ENCODE measurements at places on chromosomes 1 and 21.

DNA sequence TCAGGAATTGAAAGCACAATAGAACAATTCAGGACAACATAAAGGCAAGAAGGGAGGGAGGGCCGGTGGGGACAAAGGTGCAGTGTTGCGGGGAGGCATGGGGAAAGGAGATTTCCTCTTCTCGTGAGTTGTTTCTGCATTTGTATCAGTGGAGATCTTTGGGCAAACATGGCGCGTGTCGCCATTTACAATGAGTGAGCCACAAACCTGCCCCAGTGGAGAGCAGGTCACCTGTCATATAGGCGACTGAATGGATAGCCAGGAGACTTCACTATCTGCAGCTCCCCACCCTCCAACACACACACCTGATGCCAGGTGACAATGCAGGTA lies 87.7 kb upstream of the SLC45A1 start:
- no peak for DNase-seq

DNA sequence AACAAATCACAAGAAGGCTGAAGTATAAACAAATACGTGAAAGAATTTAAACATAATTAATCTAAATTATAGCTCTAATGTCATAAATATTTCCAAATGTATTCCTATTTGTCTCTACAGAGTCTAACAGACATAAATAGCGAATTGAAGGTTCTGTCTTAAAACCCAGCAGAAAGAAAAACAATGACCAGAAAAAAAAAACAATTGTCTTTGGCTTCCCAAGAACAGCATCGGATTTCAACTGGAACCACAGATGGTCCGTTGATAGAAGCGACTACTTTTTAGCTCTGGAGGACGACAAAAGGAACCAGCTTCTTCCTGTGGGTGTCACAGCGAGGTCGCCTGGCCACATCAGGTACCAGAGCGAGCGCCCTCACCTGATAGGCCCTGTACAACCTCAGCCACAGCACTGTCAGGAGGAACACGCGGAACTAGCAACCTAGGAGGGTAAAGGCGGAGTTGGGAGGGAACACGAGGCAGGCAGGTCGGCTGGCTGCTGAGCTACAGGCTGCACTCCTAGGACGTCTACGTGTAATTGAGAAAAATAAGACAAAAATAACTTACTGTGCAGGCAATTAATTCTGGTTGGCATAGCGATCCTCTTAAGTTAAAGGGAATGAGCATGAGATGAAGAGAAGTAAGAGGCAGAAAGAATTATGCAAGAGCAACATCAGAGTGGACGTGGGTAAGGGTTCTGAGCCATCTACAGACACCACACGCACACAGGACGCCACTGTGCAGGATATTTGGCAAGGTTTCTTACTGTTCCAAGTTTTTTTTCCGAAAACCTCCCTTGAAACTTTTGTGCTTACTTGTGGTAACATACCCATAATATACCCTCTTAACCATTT lies 16.7 kb upstream of the PRDM15 start:
- DNase-seq = peak; percentile 25

DNA sequence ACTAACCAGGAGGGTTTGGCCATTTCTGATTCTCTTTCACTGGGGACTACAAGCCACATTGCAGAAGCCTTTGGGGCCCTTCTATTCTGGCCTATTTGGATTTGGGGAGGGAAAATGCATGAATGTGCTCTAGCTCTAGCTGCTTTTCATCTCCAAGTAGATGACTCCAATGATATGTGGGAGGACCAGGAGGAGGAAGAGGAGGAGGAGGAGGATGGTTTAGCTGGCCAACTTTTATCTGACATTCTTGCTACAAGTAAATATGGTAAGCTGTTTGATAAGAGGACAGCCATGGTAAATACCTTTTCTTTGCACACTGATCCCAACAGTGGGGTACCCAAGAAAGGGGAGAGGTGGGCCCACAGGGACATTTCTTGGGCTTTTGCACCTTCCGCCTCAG lies 14.0 kb upstream of the SHISA4 start:
- DNase-seq = no peak

DNA sequence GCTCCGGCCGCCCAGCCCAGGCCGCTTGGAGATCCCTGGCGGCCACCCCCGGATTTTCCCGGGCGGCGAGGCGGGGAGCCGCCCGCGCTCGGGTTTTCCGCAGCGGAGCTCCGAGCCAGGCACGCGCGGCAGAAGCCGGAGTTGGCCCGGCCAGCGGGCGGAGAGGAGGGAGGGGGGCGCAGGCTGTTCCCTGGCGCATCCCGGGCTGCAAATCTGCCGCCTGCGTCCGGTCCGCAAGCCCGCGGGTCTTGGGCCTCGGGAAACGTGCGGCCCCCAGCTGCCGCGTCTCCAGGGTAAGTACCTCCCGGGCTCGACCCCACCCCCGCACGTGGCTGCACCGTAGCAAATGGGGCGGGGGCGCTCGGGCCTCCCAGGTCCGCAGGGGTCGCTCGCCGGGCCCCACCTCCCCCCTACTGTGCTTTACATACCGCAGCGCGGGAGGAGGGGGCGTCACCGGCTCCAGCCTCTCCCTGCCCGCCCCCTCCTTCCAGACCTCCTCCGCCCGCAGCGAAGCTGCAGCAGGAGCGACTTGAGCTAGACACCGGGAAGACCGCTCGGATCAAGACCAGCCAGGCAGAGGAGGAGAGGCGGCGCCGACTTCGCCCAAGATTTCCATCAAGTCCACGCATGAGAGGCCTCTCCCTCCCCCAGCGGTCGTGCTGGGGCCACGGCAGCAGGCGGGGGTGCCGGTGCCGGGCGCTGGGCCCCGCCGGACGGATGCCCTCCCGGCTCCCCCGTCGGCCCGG lies 1.6 kb downstream of the TMEM200B start:
- no peak for DNase-seq

DNA sequence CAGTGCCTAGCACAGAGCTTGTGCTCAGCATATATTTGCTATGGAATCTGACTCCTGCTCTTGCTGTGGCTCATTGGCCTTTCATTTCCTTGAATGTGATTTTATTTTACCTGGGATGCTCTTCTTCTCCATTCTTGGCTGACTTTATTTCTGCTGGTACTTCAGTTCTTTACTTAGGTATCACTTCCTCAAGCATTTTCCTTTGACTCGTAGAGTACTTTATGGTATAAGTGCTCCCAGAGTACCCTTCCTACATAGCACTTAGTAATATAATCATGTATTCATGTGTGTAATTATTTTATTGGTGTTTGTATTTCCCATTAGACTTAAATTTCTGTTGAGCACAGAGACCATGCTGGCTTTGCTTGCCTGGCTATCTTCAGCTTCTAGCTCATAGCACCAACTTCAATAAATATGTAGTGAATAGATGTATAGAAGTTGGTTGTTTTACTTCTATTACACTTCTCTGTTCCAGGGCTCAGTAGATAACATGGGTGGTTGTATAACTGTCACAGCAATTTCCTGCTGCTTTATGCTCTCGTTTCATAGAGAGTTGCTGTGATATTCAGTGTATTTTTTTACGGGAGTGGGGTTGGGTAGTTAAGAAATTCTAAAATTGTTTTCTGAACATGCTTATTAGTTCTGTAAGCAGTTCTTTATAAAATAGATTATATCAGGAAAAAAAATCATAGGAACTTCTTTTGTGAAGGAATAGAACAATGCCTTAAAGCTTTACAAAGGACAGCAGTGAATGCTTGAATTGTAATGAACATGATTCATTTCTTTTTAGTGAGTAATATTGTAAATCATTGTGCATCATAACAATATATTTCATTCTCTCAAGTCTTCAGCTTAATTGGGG lies 112.2 kb downstream of the NEK7 start:
- DNase-seq = no peak

GRCh38 chr1:53893999-53894636 lies at the start of gene DIO1:
Gene DIO1 (plus strand): TSS chr1:53894187. CDS start chr1:53894211, 24 bp downstream.
- DNase-seq = no peak

DNA sequence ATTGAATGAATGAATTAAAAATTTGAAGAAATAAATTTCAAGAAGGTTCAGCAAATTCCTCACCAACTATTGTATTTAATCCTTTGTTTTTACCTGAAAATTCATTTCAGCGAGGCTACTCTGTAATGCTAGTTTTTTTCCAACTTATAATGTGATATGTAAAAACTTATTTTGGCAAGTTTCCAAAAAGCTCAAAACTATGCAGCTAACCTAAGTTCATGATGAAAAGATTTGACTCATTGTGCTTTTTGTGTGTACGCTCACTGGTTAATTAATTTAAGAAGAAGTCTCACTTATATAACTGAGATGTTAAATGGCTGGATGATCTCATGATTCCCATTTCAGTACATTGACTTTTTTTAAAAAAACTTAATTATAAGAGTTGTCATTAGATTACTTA lies 196.0 kb upstream of the SAMSN1 start:
- DNase-seq = no peak

DNA sequence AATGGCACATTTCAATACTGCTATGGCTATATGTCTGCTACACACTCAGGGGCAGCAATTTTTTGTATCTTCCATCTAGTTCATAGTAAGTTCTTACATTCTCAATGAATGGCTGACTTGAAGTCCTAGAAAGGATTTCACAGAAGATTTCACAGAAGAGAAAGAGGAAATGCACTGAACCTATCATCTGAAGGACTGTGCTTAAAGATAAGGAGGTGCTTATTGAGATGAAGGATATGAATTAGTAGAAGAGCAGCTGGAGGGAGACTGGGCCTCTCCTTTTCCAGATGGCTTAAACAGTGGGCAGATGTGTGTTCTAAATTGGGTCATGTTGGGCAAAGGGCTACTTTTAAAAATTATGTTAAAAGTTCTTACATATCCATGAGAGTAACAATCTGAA lies 14.6 kb downstream of the ADAR start:
- no peak for DNase-seq

GRCh38 chr1:89900323-89900722 lies 79.5 kb downstream of the LRRC8D start:
- DNase-seq = no peak

GRCh38 chr21:42635848-42636519 lies 17.4 kb upstream of the PDE9A start:
- DNase-seq = no peak

GRCh38 chr1:38166461-38166860 lies 119.9 kb upstream of the POU3F1 start:
- DNase-seq = no peak

DNA sequence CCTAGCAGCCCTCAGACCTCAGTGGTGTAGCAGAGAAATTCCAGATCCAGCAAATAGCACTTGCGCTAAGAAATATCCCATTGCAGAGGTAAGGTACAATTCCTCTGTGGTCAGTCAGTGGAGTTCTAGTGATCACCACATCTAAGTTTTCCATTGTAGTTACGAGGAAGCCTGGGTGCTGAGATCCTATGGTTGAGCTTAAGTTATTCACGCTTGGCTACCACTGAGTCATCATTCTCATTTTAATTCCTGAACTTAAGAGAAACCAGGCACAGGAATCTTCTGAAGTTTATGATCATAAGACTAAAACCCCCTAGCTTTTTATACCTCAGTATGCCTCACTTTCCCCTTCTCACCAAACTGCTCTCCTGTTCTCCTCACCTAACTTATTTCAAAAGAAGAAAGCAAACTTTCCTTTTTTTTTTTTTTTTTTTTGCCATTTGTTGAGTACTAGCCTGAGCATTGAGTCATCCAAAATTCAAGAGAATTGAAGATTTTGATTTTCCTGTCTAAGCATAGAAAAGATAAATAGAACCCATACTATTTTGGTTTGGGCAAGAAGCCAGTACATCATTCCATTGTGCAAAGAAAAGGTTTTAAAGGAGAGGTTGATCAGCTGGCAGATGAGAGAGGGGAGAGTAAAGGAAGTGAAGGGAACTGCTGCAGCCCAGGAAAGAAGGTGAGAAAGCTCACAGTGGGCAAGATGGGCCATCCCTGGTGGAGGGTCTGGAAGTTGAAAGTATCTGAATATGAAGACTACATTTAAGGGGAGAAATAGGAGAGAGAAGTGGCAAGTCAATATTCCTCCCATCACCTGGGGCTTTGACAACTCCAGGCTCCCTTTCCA lies 39.9 kb downstream of the SERBP1 start:
- DNase-seq = no peak

DNA sequence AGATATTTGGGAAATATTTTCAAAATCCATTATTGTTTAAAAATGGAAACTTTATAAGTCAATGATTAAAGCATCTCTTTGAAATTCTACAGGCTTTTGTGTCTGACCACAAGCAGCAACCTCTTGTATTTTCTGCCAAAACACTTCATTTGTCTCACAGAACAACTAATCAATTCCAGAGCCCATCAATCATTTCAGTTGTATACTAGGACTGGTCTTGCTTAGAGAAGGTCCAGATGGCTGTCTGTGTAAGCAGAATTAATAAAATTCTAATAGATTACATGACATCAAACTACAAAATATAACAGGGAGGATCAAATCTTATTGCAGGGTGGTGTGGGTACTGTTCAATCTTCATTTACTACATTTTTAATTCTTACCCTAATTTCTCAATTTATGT lies 76.4 kb downstream of the ACBD6 start:
- no peak for DNase-seq

GRCh38 chr1:181482001-181482430 lies 1.3 kb upstream of the CACNA1E start:
- DNase-seq = no peak

- peak; percentile 8 for DNase-seq
Measured at GRCh38 chr1:231162297-231162969, 575 bp downstream of the TRIM67 start.

DNA sequence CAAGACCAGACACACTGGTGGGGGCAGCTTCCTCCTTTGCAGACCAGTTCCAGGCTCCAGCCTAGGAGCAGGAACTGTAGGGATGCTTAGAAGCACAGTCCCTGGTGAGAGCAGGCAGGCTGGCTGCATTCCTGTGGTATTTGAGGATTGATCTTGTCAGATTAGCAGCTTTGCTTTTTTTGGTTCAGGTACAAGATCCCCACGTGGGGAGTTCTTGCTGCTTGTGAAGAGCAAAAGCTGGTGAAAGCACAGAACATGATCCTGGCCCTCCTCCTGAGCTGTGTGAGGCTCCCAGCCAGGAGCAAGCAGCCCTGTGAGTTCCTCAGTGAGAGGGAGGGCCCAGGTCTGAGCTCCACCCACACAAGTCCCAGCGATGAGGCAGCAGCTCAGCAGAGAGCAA lies 75.3 kb upstream of the ARTN start:
- no peak for DNase-seq

- no peak for DNase-seq
Measured at GRCh38 chr21:35395728-35396127, 346.6 kb upstream of the RUNX1 start.

GRCh38 chr21:34844924-34845238 lies 176.1 kb downstream of the CLIC6 start:
- no peak for DNase-seq

GRCh38 chr1:208100906-208101305 lies 143.3 kb downstream of the PLXNA2 start:
- DNase-seq = no peak
